ENCODE measurements at places on chromosomes 13 and 19.

DNA sequence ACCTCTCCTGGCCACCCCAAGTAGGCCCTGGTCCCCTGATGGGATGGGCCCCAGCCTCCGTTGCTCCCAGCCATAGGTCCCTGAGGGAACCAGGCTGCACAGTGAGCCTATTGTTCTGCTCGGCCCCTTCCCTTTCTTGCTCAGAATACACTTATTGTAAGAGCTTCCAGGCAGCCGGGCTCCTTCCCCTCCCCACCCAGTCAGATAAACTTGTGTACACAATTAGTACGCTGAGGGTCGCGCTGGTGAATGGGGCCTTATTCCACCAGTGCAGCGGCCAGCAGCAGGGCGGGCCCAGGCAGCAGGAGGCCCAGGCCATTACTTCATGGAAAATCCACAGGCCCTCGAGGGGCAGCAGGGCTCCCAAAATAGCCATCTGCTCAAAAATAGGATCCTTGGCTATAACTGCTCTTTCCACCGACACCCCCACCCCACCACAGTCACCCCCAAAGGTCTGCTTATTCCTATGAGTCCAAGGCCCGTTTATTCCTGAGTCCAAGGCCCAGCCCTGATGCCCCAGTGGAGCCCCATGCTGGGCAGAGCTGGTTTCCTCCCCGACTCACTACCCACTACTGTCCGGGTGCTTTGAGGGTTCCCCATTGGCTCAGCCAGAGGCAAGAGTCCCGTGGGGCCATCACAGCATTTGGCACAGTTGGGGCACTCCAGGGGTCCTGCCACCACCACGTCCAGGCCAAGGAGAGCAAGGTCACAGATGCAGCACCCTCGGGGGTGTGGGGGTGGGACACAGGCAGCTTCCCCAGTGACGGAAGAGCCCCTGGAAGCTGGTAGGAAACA, 22.1 kb downstream of the CAPN12 start:
- DNase-seq = no peak

DNA sequence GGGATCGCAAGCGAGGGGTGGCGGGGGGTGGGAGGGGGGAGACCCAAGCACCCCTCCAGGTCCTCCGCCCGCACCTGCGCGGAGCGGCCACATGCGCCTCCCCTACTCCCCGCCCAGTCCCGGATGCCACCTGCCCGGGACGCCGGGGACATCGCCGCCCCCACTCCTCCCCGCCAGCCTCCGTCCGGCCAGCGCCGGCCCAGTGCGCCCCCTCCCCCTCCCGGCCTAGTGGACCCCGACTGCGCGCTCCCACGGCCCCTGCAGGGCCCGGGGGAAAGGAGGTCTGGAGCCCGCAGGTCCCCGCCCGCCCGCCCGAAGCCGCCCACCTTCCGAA, 263 bp downstream of the RHPN2 start:
- DNase-seq = no peak

- DNase-seq = no peak
Measured at GRCh38 chr19:55273978-55274707, 5.8 kb downstream of the HSPBP1 start.

GRCh38 chr19:42074513-42075363, 1.2 kb upstream of the ZNF574 start:
- DNase-seq = no peak
